Esophagus mucosa (tissue), 1 donor: ENCODE measurements at places on chromosomes 2 and 18. TPM values are rescaled to one million over a fixed set of nuclear protein-coding genes. Genes with fewer than 3 reads are reported as not detected.

- no peak for ATAC-seq
These were observed 260.6 kb upstream of the NT5C1B start for GRCh38 chr2:18849841-18850578.

- ATAC-seq = no peak
These were observed 28.9 kb upstream of the ARMC9 start for GRCh38 chr2:231169488-231169887.

DNA sequence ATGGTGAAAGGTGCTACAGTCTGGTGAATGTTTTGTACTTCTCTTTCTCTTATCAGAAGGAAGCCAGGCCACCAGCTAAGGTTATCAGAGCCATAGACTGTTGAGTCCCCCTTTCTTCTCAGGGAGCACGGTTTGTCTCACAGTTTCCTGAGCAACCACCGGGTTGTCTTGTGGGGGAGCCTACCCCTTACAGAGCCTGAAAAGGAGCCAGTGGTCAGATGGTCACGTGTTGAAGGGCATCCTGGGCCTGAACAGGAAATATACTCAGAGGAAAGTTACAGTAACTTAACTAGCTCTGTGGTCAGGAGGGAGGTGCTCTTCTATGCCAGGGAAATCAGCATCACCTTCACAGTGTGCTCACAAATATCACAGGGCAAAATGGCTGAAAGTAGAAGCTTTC, 11.6 kb downstream of the CD28 start:
- ATAC-seq = peak; percentile 52

GRCh38 chr2:120740765-120741524, 5.3 kb downstream of the GLI2 start:
- no peak for ATAC-seq

DNA sequence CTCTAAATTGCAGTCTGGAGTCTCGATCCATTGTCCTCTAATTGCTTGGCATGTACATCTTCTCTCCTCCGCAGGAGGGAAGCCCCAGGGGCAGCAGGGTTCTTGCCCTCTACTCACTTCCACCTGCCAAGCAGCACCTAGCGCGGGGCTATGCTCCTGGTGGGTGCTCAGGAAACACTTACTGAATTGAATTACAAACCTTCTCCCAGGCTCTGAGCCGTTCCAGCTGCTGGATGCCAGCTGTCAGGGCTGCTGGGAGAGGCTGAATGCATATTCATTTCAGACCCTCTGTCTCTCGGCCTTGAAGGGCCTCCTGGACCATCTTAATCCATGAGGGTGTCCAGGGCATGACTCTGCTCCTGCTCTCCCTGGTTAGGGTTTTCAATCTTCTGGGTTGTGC, 94.0 kb downstream of the CELF4 start:
- no peak for ATAC-seq

GRCh38 chr2:171271386-171271785, 110.7 kb upstream of the TLK1 start:
- no peak for ATAC-seq

CROCC2 gene
- 0.12 TPM for total RNA-seq
